Sigmoid colon (tissue), 7 donors: ENCODE measurements at places on chromosomes 1 and 21. TPM values are rescaled to one million over a fixed set of nuclear protein-coding genes. Genes with fewer than 3 reads are reported as not detected.

The NR1I3 gene
- polyA plus RNA-seq = not detected

The RNF186 gene
- polyA plus RNA-seq = 34.3 TPM

The OR2T35 gene
- polyA plus RNA-seq = not detected

- DNase-seq = no peak
Observed at GRCh38 chr1:28229996-28230395, 2.8 kb downstream of the DNAJC8 start.

DNA sequence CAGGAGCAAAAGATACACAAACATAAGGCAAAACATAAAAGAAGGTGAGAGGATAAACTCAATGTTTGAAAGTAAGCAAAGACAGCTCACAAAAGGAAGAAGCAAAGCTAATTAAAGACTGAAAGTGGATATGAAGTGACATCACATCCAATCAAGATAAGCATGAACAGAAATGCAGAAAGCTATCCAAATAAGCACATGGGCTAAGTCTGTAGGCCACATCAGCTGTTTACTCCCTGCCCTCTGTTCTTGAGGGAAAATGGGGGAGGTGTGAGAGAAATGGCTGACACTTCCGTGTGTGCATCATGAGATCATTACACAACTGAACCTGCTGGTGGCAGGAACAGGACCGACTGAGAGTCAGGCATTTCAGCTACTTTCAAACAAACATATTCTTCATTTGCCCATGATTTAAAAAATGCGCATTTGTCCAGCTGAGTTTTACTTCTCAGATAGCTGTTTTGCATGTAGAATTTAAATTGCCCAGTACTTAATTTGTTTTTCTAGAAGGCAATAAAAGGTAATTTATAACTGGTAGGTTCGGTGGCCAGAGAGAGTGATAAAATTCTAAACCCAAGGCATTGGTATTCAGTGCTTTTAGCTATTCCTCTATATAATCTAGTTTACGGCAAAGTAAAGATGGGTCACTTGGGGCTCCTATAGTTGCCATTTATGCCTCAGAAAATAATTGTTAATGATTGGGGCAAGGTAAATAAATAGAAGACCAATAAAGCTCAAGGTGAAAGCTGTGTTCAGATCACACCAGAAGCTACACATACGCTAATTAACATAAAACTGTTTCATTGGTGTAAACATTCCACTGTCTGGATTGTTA, 27.2 kb upstream of the MAN1A2 start:
- no peak for DNase-seq

GRCh38 chr1:6325482-6325881, 64.6 kb upstream of the GPR153 start:
- DNase-seq = no peak

GRCh38 chr1:109283748-109284600, 1.0 kb upstream of the PSRC1 start:
- DNase-seq = no peak

DNA sequence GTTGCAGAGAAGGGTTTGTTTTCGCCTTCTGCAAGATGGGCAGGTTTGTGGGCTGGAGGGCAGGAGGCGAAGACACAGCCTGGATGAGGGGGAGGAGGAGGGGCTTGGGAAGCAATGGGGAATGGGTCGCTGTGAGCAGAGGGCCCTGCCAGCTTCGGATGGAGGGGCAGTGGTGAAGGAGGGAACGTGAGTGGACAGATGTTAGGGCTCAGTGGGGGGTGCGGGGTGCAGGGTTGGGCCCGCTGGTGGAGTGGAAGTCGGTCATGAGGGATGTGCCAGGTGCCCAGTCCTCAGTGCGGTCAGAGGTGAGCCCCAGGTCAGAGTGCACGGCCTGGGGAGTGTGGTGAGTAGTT, 55.5 kb upstream of the ABCG1 start:
- no peak for DNase-seq

DNA sequence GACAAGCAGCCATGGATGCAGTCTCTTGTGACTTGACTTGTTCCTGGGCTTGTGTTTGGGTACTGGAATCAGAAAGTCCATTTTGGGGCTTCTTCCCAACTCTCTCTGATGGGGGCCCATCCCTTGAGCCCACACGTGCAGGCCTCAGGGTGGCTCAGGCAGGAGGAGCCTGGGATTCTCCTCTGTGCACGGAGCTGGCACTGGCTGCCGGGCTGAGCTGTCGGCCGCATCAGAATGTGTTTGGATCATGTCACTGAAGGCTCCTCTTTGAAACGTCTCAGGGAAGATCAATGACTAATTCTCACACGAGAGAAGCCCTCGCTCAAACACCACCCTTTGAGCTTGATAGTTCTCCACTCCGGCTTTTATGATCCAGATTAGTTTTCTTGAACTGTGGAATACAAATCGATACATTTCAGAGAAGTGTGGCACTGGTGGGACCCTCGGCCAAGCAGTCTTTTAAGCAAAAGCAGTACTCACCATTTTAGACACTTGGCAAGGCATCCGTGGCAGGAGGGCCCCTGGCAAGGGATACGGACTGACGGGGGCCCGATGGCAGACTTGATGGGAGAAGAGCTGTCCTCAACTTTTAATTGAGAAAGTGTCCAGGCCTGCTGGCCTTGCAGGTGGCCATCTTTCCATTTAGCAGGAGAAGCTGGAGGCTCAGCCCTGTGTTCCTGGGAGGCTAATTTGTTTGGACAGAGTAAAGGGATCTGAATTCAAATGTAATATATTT, 220.7 kb upstream of the C1orf174 start:
- DNase-seq = peak; percentile 39

The PTPN7 gene
- polyA plus RNA-seq = 6.0 TPM

- DNase-seq = no peak
Observed at GRCh38 chr1:162421258-162422164, 9.6 kb upstream of the SH2D1B start.

GRCh38 chr1:53821380-53821779, 16.7 kb downstream of the NDC1 start:
- DNase-seq = no peak

The C1orf21 gene
- polyA plus RNA-seq = 39.5 TPM

- DNase-seq = no peak
Observed at GRCh38 chr21:15009837-15010363, 54.9 kb downstream of the NRIP1 start.

- no peak for DNase-seq
Observed at GRCh38 chr1:245448975-245449431, 294.2 kb downstream of the KIF26B start.
